Parietal lobe (tissue), 2 donors: ENCODE measurements at places on chromosomes 3 and 15. TPM values are rescaled to one million over a fixed set of nuclear protein-coding genes. Genes with fewer than 3 reads are reported as not detected.

Gene EPHB1
- 36.9 TPM for total RNA-seq

Gene MESP1
- total RNA-seq = 2.2 TPM

Gene EXD1
- 0.63 TPM for total RNA-seq

Gene NOX5
- total RNA-seq = 0.63 TPM

Gene HRH1
- total RNA-seq = 1.9 TPM

Gene AADAC
- total RNA-seq = not detected

Gene IL1RAP
- total RNA-seq = 23.5 TPM

Gene ADGRG7
- total RNA-seq = not detected

Gene AP3B2
- 104 TPM for total RNA-seq

Gene HAPLN3
- 5.0 TPM for total RNA-seq

Gene TMOD2
- total RNA-seq = 232 TPM

Gene PP2D1
- not detected for total RNA-seq

Gene MORC1
- total RNA-seq = not detected

Gene PXYLP1
- total RNA-seq = 56.3 TPM
